ENCODE measurements at places on chromosomes 2 and 18.

DNA sequence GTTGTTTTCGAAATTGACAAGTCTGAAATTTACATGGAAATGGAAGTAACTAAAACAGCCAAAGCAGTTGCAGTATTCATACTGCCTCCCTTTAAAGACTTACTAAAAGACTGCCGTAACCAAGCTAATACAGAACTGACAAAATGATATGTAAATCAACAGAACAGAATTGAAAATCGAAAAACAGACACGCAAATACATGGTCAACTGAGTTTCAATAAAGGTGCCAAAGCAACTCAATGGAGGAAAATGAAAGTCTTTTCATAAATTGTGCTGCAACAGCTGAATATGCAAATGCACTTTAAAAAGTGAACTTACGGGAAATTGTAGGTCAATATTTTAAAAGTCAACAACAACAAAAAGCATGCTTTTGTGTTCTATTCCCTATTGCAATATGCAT, 34.2 kb downstream of the TMEM131 start:
- no peak for DNase-seq

- DNase-seq, result no peak
Observed at GRCh38 chr2:197107291-197108269, 181.1 kb upstream of the PGAP1 start.

DNA sequence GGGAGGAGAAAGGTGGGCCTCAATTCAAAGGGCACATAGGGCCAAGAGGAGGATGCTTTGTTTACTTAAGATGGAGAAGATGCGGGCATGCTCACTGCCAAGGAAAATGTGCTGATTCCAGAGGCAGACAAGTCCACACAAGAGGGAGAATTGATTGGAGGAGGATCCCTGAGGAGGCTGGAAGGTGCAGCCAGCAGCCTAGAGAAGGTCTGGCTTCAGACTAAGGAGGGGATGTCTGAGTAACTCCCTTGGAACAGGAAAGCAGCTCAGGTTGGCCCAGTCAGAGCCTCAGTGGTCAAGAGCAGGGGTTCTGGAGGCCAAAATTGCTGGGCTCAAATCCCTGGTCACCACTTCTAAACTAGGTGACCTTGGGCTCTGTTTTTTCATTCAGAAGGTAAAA, 265.5 kb upstream of the NCKAP5 start:
- no peak for DNase-seq

- DNase-seq, result peak; percentile 35
Observed at GRCh38 chr18:58044370-58045241, 580 bp downstream of the NEDD4L start.

- DNase-seq, result no peak
Observed at GRCh38 chr2:45067859-45068570, 58.8 kb upstream of the SIX2 start.

DNA sequence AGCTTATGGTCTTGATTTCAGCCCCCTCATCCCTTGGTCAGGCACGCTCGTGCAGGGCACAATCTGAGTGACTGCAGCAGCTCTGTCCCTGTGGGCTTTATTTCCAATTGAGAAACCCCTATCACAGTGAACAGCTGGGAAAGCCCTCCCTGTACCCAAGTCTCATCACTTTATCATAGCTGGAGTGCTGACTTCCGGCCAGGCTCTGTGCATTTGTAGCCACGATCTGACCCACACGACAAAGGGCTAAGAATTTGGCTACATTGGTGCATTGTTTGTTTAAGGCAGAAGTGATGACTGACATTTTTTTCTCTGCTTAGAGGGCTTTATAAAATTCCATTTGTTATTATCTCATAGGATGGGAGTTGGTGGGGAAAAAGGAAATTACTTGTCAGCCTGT, 184.4 kb downstream of the KCNS3 start:
- no peak for DNase-seq

DNA sequence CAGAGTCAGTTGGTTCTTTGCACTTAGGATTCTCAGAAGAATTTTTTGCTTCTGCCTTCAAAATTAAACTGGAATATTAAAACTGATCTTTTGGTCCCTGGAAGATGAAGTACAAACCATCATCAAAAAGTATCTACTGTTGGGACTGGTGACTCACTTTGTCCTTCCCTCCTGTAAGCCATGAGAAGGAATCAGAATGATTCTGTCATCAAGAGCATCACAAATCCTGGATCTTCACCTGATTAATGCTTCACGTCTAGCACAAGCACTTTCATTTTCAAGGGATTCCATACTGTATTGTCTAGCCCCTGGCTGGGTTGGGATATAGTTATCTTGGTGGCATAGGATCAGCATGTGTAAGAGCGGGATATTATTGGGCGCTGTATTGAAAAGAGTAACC, 69.3 kb upstream of the CYP1B1 start:
- DNase-seq, result no peak

DNA sequence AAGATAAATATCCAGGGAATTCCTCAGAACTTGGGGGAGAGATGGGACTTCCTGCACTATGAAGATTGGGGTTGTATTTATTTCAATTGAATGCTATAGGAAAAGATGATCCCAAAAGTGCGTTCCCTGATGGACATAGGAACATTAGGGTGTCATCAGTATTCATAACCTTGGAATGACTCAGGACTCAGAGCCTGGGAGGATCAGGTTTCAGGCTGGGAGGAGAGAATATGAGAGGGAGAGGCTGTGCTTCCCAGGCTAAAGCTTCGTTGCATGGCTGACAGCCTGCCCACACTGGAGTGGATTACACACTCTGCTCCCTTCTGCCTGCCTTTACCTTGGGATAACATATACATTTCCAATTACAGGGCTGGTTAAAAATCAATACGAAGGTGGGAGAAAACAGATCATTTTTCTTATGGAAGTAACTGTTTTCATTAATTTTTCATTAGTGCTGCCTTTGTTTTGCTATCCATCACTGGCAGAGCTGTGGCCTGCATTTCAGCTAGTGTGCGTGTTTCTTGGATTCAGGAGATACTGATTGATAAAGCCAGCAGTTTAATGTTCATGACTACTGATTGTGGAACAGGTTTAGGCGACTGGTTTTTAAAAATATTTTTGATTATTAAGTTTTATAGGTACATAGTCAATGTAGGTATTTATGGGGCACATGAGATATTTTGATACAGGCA, 118.7 kb downstream of the KCTD1 start:
- DNase-seq, result no peak

- no peak for DNase-seq
Observed at GRCh38 chr2:178484245-178485041, 4.2 kb downstream of the PLEKHA3 start.

DNA sequence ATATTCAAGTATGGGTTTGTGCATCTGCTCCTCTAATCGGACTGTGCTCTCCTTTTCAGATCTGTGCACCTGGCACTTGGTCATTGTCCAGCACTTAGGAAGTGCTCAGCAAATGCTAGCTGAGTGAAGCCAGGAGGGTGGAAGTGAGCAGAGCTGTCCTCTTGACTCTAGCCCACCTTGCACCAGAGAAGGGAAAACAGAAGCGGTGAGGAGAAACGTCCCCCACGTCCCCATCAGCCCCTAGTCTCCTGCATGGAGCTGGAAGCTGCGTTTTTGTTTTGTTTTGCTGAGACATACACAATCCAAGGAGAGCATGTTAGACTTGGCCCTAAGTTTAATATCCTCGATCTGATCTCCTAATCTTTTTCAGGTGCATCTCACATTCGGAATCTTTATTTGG, 73.6 kb downstream of the EN1 start:
- DNase-seq, result no peak

GRCh38 chr18:46723856-46724415, 32.9 kb downstream of the ST8SIA5 start:
- no peak for DNase-seq

DNA sequence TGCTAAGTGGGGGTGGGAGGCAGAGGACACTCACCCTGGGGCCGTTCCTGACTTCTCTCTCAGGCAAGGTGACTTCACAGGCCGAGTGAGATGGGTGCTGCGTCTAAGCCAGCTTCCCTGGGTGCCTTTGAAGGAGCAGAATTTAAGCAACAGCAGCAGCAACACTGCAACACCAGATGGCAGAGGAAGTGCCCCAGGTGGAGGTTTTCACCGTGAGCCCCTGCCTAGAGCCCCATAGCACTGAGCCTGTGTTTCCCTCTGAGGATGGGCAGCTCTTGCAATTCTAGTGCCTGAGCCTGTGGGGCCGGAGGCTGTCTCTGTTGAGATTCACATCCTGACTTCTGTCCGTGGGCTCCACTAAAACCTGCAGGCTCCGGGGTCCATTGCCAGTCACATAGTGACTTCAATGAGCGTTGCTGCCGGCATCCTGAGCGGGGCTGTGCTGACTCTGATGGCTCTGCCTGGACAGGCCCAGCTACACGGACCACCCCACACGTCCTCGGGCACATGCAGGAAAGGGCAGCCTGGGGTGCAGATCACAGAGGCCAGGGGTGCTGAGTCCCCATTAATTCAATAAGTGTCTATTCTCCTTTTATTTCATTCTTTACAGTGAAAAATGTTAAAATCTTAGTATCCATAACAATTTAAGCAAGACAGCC, 218.8 kb downstream of the SNTG2 start:
- DNase-seq, result no peak

DNA sequence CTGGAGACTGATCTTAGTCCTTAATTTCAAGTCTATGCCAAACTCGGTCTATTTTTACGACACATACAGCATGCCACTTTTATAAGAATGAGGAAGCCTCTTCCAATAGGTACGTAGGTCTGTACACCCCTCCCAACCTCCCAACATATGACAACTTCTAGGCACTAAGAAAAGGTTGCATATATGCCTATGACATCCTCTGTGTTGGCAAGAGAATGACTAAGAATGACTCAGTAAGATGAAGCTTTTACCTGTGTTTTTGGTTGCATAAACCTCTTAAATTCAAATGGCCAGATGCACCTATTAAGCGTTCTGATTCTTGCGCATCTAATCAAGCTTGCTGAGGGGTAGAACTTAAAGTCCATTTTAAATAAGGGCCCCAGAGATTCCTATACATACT, 586.4 kb upstream of the ZEB2 start:
- DNase-seq, result no peak

DNA sequence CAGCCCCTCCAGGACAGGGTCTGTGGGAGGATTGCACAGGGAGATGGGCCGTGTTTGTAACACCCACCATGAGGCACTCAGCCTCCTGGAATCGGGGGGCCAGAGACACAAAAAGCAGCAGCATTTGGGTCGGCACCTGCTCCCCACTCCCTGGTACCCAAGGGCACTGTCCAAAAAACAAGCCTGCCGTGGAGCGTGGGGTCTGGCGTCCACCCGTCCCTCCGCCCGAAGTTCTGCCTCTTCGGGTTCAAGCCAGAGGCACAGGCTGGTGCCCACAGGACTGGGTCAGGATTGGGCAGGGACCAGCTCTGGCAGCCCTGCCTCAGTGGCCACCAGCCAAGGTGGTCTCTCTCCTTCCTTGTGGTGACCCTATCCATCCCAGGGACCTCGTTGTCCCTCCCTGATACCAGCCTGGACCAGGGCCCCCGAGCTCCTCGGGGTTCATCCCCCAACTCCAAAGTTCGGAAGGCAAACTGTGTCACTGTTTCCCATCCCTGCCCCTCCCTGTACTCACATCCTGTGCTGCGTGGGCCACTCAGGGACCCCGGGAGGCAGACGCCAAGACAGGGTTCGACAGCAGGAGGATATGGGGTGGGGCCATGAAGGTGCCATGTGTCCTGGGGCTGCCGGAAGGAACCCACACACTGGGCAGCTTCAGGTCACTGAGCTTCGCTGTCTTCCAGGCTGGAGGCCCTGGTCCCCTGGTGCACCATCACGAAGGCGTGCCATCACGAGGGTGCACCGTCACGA, 126.0 kb upstream of the HDAC4 start:
- no peak for DNase-seq

DNA sequence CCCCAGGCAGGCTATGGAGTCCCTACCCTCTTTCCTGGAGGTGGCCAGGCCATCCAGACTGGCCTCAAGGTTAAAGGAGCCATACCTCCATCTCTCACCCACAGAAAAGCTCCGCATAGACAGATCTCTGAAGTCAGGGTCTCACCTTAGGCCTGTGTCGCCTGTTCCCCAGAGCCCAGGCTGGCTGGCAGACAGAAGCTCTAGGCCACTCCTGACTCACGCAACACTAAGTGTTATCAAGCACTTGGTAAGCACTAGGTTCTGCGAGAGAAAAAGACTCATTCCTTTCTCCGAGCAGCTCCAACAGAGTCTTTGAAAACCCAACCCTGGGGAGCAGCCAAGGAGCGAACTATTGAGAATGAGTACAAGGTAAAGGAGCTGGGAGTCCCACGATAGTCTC, 6.1 kb downstream of the SMAD7 start:
- DNase-seq, result no peak

- no peak for DNase-seq
Observed at GRCh38 chr2:175039031-175039430, 33.9 kb upstream of the CHN1 start.

GRCh38 chr2:216780843-216781242, 79.0 kb downstream of the TNP1 start:
- DNase-seq, result no peak

DNA sequence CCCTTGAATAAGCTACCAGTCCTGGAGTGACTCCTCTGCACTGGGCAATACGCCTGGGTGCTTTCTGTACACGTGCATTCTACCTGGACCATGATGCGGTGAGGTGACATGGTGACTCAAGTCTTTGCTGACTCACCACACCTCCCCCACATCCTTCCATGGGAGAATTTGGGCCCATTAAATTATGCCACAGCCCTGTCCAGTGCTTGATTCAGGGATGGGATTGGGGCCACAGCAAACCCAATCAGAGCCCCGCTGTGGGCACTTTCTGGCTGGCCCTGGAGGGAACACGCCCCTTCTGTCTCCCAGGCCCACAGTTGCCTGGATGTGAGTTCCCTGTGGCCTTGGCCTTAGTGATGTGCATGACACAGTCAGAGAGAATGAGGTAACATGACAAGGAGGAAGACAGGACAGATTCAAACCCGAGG, 86.9 kb downstream of the LRRC30 start:
- no peak for DNase-seq

DNA sequence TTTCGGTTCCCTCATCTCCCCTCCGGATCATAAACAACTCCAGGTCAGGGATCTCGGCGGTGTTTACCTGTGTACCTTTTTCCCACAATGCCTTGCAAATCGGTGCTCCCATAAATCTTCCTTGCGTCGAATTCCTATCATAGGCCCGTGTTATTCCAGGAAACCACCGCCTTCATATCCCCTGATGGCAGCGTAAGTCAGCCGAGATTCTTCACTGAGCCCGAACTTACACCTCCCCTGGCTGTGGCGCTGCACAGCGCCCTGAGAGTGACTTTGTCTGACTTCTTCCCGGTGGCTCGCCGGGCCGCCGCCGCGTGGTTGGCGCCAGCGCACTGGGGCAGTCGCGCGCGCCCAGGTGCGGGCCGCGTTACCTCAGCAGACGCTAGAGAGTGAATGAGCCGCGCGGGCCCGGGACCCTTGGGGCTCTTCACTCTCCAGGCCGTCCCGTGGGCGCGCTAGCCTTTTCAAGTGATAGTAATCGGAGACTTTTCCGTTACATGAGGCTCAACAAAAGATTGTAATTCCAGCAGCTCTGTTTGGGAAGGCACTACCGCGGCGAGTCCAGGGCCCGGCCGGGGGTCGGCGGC, 101.6 kb downstream of the SPTBN1 start:
- peak; percentile 51 for DNase-seq

DNA sequence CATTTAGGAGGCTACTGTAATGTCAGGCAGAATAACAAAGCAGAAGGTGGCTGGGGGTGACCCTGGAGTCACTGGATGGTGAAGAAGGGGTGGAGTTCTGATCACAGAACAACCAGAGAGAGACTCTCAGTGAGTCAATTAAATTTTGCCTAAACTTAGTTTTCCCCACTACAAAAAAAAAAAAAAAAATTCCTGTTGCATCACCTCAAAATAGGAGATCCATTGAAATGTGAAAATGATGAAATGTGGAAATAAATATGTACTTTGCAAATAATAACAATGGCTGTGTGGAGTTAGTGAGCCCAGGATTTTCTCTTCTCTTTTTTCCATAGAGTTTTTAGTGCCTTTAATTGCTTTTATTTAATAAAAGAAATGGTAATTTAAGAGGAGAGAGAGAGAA, 165.5 kb downstream of the GFPT1 start:
- DNase-seq, result no peak

- DNase-seq, result no peak
Observed at GRCh38 chr2:120826716-120827410, 91.2 kb downstream of the GLI2 start.
